KG1 (cell line): ENCODE measurements at places on chromosomes 4 and X.

- DNase-seq, result no peak
Observed at GRCh38 chrX:10620121-10620699, at the start of gene MID1. MID1 (minus strand) TSS chrX:10620585; CDS start chrX:10567547, 53,038 bp downstream.

GRCh38 chrX:111886678-111887077, 10.7 kb downstream of the TRPC5OS start:
- no peak for DNase-seq

DNA sequence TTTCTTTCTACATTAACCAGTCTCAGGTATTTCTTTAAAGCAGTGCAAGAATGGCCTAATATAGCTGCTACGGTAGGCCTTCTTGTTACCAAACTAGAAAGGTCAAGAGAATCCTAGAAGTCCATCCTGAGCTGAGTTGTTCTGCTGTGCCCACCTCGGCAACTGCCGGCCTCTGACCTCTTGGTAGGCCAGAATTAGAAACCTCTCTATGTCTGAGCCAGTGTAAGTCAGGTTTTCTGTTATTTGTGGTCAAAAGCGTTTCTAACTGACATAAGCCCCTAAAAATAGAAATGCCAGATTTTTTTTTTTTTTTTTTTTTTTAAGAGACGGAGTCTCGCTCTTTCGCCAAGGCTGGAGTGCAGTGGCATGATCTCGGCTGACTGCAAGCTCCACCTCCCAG, 43.1 kb downstream of the SOWAHB start:
- DNase-seq, result no peak

DNA sequence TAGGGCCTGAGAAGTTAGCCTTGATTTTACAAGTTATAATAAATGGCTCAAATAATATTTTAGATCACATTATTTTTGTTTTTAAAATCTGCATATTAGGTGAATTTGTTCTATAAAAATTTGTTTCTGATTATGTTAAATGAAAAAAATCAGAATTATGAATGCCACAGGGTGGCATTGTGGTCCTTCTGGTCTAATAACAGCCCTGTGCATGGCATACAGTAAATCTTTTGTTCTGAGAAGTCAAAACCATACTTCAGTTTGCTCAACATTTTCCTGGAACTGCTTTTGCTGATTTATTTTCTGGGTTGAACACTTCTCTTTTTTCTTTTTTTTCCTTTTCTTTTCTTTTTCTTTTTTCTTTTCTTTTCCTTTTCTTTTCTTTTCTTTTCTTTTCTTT, 101.0 kb upstream of the UBQLN2 start:
- DNase-seq, result no peak

DNA sequence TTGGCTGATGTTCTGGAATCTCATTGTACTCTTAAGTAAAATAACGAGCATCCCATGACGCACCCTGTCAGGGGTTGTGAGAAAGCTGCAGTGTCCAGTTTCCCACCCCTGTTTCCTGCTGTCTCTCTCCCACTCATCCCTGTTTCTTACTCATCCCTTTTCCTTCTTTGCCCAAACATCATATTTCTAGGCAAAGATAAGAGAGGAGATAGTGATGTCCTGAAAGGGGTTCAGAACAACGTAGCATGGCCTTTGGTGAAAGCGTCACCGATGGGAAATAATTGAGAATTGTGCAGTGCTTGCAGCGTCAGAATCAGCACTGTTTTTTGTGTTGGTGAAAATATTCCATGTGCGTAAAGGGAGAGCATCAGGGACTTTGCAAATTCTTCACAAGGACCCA, 23.5 kb upstream of the TMEM165 start:
- no peak for DNase-seq

GRCh38 chr4:113028074-113028473, 21.4 kb upstream of the ANK2 start:
- DNase-seq, result no peak

DNA sequence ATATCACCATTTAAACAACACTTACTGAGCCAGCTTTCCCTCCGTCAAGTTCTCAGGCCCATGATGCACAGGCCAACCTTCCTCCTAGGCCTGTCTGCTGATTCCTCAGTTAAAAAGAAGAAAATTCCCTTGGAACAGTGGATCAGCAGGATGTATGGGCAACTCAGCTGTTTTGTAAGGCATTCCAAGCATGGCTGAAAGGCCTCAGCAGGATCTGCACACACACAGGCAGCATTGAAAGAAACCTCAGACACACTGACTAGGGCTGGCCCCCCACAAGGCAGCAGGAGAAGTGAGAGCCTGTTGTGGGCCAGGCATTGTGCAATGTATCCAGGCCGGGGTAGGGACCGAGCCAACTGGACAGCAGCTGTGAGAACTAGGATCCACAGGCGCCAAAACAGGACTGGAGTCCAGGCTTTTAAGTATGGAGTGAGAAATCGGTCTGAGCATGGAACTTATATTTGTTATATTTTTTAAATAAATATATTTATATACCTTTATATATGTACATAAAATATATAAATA, 171.4 kb downstream of the NWD2 start:
- no peak for DNase-seq

DNA sequence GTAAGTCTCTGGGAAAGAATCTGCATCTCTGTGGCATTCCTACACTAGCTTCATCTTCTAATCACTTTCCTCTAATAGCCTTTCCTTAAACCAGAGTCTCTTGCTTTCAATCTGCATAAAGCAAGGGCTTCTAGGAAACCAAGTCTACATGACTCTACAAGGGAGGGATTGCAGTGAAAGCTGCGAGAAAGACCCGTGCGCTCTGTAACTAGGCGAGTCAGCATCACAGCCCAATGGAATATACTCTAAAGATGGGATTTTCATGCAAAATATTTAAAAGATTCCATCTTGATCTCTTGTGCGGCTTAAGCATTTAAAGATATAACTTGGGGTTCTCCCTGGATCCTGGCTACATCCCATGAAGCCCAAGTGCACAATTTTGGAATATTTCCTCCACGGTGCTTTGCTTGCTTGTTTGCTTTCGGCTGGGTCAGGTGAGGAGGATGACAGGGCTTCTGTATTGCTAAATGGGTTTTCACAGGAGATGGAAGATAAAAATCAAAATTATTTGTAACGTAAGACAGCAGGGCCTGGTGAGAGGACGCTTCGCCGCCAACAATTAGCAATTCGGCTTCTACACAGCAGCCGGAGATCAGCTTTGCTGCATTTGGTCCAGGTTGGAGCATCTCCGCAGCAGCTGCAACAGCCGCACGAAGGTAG, 687 bp upstream of the GRIA2 start:
- no peak for DNase-seq

GRCh38 chr4:100421361-100421978, 96.4 kb downstream of the EMCN start:
- no peak for DNase-seq

- no peak for DNase-seq
Observed at GRCh38 chrX:2342281-2342688, 158.5 kb downstream of the DHRSX start.

- no peak for DNase-seq
Observed at GRCh38 chr4:126182786-126183185, 868.0 kb downstream of the FAT4 start.

- no peak for DNase-seq
Observed at GRCh38 chr4:123361195-123361861, 35.3 kb upstream of the SPRY1 start.

DNA sequence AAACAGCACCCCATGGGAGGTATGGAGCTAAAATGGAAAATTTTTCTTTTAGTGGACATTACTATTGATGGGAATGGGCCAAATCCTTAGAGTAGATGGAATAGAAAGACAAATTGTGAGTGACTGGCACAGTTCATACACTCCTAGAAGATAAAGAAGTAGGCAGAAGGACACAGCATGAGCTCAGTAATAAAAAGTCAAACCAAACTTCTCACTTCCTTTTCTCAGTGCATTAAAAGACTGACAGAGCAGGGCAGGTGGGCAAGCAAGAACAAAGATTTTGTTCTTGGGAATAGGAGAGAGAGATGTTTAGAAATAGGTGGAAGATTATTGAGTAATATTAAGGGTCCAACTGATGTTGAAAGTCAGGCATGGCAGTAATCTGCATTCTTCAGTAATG, 132.5 kb downstream of the ATP10D start:
- DNase-seq, result no peak

GRCh38 chrX:6770936-6771335, 236.0 kb upstream of the VCX3A start:
- DNase-seq, result no peak

GRCh38 chr4:170599894-170600293, 510.1 kb upstream of the AADAT start:
- no peak for DNase-seq

DNA sequence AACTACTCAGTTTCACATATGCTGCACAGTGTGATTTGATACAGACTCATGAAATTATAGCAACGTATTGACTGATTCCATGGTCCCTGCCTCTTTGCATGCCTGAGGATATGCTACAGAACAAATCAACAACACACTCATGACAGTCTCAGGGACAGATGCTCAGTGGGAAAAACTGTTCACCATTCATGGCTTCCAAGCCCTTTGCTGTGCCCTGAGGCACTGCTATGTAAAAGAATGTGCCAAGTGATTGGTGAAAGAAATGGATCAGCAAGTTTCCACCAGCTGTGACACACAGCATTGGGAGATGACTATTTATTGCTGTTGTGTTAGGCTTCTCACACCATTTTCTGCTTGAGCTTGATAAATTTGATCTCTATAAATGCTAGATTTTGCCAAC, 825.6 kb upstream of the INTU start:
- no peak for DNase-seq

DNA sequence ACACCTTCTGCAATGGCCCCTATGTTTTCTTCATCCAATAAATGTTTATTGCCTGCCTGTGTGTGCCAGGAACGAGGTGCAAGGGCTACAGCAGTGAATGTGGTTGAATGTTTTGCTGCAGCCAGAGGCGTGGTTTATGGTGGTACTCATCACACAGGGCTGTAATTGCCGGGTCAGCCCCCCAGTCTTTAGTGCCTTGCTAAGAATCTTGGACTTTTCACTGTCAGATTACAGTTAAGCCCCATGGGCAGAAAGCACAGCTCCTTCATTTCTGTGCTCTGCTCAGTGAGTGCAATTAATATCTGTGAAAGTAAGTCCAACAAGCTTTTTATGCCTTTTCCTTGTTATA, 67.8 kb downstream of the TAPT1 start:
- DNase-seq, result no peak

- no peak for DNase-seq
Observed at GRCh38 chr4:147360301-147360700, 120.6 kb upstream of the EDNRA start.

GRCh38 chr4:76203541-76203940, 10.1 kb downstream of the SCARB2 start:
- DNase-seq, result no peak

DNA sequence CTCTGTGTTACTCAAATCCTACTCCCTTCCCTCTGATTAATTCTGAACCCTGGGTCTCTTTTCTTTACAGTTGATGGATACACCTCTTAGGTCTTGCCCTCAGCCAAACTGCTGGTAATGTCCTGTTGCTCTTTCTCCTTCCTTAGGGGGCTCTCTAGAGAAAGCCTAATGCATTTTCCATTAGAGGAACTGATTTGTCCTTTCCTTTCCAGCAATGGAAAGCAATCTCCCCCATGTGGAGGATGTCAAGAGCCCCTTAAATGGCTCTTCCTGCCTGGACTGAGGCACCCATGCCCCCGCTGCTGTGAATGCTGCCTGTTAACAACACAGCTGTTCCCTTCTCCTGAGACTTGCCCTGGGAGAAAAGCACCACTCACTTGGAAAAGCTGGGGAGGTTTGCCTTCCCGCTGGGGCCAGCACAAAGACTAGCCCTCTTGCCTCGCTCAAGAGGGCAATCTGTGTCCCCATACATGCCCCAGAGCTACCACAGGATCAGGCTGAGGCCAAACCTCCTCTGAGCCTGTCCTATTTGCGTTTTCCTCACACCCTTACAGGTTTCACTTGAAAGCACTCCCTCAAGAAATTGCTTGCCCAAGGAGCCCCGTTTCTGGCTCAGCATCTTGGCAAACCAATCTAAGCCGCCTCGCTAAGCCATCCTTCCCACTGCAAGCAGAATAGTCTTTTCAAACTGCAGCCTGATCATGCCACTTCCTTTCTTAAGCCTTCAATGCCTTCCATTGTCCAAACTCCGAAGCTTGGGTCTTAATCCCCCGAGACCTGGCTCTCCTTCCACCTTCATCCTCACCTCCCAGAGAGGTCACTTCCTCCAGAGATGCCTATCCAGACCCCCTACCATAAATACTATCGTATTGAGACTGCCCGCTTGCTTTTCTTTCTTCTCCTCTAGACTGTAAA, 23.2 kb upstream of the SMIM20 start:
- no peak for DNase-seq

- no peak for DNase-seq
Observed at GRCh38 chr4:144634978-144635747, 10.8 kb upstream of the HHIP start.

- no peak for DNase-seq
Observed at GRCh38 chr4:146647615-146648460, 9.1 kb downstream of the POU4F2 start.

DNA sequence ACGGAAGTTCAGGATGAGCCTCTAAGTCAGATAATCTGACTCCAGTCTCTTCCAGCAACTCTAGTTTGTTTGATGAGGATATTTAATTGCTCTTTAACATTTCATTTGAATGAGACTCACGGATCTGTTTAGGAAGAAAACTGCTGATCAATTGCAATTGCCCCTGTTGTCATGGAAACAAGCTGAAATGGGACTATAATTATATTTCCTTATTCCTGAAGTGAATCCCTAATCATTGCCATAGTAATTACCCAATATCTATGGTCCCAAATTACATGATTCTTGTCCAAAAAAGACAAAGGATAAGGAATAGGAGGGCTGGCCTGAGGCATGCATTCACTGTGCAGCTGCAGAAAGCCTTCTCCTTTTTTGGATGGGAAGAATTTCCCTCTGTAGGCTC, 105.3 kb downstream of the AASDH start:
- DNase-seq, result no peak

DNA sequence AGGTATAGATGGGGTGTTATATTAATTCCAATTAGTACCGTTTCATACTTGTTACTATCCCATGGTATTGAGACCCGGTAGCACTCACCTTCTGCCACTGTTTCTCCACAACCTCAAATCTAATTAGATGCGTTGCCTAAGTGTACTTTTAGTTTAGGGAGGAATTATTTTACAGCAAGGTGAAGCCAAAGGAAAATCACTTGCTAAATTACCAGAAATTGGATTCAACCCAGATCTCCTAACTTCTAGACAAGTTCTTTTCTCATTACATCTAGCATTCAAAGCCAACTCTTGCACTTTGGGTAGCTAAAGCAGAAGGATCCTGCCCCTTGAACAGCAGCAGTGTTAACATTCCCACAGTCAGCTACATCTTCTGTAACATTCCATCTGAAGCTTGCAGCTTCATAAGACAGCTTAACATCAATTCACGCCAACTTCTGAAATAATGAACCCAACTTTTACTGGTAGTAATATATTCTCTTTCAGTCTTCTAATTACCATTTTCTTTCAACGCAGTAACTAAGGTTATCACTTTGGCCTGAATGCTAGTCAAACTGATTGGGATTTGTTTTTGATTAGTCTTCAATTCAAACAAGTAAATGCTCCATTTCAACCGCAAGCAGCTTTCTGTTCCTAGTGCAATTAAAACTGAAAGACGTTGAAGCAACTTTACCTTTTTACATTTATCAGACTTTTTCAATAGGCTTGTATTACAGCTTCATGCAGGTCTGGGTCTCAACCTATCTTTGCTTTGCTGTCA, 934 bp upstream of the SEC31A start:
- no peak for DNase-seq

DNA sequence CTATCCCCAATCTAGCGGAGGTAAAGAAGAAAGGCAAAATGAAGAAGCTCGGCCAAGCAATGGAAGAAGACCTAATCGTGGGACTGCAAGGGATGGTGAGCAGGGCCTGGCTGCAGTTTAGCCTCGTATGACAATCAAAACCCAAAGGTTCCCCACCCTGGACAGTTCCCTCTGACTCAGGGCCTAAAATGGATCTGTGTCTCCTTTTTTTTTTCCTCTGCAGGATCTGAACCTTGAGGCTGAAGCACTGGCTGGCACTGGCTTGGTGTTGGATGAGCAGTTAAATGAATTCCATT, 986 bp downstream of the HDAC6 start:
- no peak for DNase-seq
